ENCODE measurements at places on chromosomes 13 and 19.
A peak's percentile ranks its signal among the peaks of the same experiment; 100 is the strongest.

- no peak for DNase-seq
Observed at GRCh38 chr13:20407759-20408158, 117.9 kb downstream of the CRYL1 start.

DNA sequence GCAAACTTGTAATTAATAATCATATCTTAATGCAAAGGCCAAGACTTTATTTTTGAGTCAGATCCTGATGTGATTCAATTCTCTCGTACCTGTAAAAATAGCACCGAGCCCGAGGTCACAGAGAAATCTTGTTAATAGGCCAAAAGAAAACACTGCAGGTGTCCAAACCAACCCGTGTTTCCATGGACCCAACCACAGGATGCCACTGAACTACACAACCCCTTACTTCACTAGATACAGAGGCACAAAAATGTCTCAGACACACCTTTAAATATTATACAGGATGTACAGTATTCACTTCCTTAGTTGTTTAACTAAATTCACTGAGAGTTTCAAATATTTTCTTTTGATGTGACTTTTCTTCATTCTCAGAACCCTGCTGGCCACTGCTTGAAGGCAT lies 530.9 kb downstream of the MYO16 start:
- no peak for DNase-seq

- DNase-seq, result peak; percentile 17
Observed at GRCh38 chr13:102197193-102197592, 204.7 kb downstream of the FGF14 start.

DNA sequence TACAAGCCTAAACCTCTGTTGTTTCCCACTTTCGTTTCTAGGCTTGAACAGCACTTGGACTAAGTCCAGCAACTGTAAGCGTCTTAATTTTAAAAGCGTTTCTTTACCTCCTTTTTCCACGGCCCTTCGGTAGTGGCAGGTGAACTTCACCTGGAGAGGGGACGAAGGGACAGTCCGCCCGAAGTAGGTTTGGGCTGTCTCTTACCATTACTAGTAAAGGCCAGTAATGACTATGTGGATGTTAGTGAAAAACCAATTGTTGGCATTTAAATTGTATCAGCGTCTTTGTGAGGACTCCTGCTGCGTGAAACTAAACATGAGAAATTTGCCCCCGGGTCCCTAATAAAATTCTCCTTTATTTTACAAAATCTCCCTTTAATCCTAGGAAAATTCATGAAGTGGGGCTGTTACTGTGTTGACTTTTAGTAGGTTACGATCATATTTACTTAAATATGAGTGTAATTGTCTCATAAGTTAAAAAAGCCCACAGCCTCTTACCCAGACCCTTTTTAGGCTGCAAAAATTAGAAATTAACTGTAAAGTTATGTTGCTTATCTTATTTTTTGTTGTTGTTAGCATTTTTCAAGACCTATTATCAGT lies 983 bp downstream of the ITM2B start:
- no peak for DNase-seq

Measured in NB4 (cell line).